Activated CD4-positive, alpha-beta T cell treated with anti-CD3 and anti-CD28 coated beads, Interleukin-2, Interleukin-4, amounts not matched to agents 100 ng/mL and 50 ng/mL, durations not matched to agents 16 hours and 8 hours (primary cell): ENCODE measurements at places on chromosomes 12 and 14.

DNA sequence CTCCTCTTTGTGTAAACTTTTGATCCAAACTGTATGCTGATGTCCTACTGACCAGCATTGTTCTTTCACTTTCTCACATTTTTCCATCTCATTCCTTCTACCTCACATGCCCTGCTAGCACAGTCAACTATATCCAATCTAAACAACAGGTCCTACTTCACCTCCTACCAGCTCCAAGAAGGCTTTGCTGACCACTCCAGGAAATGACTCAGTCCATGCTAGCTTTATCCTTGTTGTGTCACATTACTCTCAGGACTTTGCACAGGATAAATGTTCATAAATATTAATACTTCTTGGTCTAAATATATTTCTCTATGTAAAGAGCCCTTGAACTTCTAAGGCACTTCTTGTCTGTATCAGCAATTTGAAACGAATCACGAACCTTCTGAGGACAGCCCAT, 64.9 kb upstream of the PCED1B start:
- DNase-seq = no peak

DNA sequence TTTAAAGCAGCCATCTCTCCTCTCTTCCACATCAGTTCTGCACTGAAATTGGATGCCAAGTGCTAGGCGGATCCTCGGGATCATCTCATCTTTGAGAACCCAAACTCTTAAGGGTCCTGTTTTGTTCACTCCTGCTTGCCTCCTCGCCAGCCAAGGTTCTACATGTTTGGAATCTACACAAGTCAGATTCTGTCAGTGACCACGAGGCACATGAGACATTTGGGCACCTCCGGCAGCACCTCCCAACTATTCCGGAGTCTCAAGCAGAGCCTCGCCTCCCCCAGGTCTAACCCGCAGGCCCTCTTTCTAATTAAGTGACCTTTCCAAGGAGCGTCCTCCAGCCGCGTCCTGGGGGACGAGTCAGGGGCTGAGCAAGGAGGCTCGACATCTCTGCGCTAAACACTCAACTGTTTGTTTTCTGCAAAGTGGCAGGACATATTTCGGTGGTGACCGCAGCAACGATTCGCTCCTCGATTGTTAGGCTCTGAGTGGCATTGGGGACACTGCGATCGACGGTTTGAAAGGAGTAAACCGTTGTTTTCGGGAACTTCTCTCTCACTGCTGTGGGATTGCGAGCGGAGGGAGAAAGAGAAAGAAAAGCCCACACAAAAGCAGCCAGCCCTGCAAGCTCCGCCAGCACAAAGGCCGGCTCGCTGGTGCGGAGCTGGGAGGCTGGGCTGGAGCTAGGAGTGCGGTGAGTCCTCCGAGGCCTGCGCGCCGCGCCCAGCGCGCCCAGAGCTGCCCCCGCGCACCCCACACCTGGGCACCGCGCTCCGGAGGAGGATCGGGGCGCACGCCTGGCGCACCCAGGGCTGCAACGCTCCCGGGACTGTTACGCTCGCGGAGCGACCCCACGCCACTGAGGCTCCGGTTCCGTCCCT, 640 bp downstream of the ARMH4 start:
- DNase-seq = no peak

DNA sequence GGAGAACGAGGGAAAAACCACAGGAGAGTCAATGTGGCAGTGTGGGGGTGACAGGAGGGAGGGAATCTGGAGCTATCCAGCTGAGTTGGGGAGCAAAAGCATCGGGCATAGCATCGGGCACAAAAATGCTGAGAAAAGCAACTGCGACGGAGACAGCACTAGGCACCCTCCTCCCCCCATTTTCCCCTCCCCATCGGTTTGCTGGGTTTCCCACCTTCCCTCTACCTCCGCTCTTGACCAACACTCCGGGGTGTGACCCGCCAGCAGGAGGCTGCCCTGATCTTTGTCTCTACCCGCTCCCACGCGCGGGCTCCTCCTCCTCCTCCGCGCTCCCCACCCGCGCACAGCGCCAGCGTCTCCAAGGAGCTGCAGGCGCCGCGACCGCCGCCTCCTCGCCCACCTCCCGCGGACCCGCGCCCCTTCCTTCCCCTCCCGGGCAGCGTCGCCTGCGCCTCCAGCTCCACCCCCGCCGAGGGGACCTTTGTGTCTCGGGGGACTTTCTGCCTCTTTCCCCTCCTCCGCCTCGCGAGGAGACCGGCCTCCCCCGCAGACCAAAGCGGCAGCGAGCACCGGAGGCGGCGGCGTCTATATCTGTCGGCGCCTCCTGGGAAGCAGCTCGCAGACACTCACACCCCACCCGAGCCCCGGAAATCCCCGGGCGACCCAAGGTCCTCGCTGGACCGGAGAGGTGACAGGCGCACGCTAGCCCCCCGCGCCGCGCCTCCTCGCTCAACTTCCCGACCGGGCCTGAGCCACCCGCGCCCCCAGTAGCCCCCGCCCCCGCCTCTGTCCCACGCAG, 920 bp downstream of the CDK17 start:
- peak; percentile 64 for DNase-seq

- peak; percentile 46 for DNase-seq
These were observed at the start of gene ARID4A for GRCh38 chr14:58298477-58299400. Gene ARID4A, plus strand, starts transcription at chr14:58298555. Its CDS starts 1,300 bp downstream, at chr14:58299855.

DNA sequence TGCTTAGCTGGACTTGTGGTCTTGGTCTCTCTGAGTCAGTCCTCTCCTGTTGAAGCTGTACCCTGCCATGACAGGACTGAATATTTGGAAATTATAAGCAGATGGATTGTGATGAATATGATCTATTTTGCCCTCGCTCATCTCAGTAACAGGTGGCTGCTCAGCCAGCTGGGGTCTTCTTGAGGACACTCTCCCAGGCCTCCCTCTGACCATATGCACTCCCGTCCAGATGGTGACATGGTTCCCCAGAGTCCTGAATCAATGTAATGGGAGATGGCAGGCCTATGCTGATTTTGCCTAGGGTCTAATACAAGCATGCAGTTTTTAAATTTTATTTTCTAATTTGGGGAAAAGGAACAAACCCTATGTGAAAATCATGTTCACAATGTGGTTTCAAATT, 63.1 kb upstream of the TRHDE start:
- no peak for DNase-seq

DNA sequence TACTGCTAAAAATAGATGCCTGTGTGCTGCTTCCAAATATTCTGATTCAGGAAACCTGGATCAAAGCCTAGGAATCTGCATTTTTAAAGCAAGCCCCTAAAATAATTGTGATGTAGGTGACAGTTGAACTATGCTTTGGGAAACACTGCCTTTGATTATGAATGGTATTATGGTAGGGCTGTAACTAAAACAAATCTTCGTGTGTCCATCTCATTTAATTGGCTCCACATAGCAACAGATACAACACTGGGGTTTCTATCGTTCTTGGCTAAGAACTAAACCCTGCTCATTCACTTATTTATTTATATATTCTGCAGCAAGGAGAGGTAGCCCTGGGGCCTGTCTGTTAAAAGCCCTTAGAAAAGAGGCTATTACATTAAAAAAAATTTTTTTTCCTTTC, 23.0 kb upstream of the ITGA5 start:
- DNase-seq = no peak

DNA sequence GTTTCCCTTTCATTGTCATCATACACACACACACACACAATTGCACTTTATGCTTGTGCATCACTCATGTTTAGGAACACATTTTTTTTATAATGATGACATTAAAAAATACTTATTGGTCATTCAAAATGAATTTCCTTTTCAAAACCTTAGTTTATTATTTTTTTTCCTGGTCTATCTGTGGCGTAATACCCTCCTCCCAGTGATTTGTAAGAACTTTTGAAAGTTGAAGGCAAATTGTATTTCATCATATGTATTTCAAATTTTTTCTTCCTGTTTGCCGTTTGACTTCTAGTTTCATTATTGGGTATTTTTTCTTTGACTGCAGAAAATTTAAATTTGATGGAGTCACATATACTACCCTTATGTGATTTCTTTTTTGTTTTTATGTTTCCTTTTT, 2.5 kb upstream of the LRRK2 start:
- no peak for DNase-seq
